ENCODE measurements at places on chromosomes 1 and 21.

- no peak for DNase-seq
Observed at GRCh38 chr1:110254604-110255391, 44.7 kb downstream of the KCNC4 start.

DNA sequence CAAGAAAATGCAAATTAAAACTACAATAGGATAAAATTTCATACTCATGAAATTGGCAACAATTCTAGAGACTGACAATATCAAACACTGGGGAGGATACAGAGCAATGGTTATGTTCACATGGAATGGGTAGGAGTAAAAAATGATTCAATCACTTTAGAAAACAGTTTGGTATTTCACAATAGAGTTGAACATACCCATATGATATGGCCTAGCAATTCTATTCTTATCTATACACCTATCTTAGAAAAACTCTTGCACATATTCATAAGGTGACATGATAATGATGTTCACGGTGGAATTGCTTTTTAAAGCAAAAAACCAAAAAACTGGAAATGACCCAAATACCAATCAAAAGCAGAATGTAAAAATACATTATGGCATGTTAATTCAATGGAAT, 28.7 kb downstream of the PHC2 start:
- no peak for DNase-seq

GRCh38 chr1:236602171-236602570, 2.1 kb downstream of the HEATR1 start:
- no peak for DNase-seq

GRCh38 chr1:77831976-77832711, 52.7 kb downstream of the MIGA1 start:
- no peak for DNase-seq

- no peak for DNase-seq
Observed at GRCh38 chr1:220786057-220786336, 716 bp upstream of the MTARC1 start.

DNA sequence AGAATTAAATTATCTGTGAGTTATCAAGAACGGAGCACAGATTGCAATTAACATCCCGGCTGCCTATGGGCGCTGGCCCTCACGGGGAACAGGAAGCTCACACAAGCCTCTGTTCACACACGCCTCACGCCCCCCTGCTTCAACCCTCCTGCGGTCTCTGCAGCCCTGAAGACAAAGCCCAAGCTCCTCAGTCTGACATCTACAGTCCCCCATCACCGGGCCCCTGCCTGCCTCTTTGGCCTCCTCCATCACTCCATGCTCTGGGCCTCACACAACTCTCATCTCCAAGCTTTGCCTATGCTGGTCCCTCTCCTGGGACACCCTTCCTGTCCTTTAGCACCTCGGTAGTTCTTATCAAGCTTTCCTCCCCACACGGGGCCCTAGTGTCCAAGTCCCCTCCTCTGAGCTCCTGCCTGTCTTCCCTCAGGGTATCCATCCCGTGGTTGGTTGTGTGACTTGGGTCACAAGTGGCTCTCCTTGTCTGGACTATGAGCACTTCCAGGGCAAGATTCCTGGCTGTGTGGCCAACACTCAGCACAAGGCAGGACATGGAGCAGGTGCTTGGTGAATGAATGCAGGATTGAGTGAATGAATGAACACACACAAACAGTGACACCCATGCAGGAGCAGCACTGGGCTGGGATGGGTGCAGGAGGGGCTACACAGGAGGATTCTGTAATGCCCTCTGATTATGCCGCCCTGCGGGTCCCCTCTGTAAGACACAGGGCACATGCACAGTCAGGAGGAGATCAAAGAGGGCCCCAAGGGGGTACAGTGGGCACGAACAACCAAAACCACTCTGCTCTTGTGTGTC, 116.1 kb downstream of the DMRTB1 start:
- no peak for DNase-seq
